GM12865 (cell line): ENCODE measurements at places on chromosomes 13 and 19.

GRCh38 chr13:31114641-31115040 is 47.1 kb downstream of the HSPH1 start:
- no peak for DNase-seq

DNA sequence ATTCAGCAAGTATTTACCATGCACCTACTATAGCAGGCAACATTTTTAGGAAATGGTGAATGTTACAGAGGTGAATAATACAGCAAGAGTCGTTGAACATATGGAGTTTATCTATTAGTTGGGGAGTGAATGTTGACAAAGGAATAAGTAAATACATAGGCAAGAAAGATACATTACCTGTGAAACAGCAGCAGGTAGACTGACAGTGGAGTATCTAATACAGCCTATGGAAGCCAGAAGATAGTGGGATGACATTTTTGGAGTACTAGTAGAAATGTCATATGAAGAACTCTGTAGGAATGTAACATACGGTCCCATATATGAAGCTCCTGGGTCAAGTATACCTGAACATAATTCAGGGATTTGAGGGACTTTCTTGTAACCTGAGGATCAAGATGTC is 2.1 kb upstream of the TNFSF11 start:
- DNase-seq: no peak

- no peak for DNase-seq
These were observed 840.1 kb upstream of the SLITRK5 start for GRCh38 chr13:86831084-86831483.

DNA sequence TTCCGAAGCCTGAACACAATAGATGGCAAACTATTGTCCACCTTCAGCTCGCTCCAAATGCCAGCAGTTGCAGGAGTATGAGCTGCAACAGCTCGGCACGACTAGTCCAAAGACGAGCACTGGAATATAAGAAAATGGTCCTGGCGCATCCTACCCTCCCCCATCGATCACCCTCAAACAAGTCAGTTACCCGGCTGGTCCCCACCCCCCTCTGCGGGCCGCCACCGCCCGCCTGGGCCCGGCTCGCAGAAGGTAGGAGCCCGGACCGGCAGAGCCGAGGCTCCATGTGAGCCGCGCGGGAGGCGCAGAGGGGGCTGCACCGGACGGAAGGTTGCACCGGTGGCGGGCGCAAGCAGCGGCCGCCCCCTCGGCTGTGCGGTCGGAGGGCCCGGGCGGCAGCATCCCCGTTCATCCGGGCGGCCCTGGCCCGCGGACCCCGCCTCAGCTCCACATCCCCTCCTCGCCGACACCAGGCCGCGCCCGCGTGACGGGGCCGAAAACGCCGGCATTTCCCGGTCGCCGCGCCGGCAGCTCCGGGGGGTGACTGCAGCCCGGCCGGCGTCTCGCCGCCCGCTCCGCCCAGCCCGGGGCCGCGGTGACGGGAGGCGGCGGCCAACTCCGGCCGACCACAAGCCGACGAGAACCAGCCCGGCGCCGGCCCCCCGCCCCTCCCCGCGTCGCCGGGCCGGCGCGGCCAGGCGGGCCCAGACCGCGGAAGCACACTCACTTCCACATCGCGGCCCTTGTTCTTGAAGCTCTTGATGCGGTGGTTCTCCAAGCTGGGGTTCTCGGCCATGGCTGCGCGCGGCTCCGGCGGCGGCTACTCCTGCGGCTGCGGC is 552 bp downstream of the KPNA3 start:
- DNase-seq: peak; percentile 68

GRCh38 chr19:6070720-6071485 is 39.4 kb downstream of the RFX2 start:
- DNase-seq: no peak
